Activated gamma-delta T cell treated with Interleukin-2 at 50 U/mL for 16 hours (primary cell): ENCODE measurements at places on chromosomes 2 and 18.

- no peak for DNase-seq
Measured at GRCh38 chr2:191249156-191249813, 4.1 kb downstream of the MYO1B start.

- DNase-seq = no peak
Measured at GRCh38 chr2:152950126-152950525, 231.7 kb downstream of the ARL6IP6 start.

DNA sequence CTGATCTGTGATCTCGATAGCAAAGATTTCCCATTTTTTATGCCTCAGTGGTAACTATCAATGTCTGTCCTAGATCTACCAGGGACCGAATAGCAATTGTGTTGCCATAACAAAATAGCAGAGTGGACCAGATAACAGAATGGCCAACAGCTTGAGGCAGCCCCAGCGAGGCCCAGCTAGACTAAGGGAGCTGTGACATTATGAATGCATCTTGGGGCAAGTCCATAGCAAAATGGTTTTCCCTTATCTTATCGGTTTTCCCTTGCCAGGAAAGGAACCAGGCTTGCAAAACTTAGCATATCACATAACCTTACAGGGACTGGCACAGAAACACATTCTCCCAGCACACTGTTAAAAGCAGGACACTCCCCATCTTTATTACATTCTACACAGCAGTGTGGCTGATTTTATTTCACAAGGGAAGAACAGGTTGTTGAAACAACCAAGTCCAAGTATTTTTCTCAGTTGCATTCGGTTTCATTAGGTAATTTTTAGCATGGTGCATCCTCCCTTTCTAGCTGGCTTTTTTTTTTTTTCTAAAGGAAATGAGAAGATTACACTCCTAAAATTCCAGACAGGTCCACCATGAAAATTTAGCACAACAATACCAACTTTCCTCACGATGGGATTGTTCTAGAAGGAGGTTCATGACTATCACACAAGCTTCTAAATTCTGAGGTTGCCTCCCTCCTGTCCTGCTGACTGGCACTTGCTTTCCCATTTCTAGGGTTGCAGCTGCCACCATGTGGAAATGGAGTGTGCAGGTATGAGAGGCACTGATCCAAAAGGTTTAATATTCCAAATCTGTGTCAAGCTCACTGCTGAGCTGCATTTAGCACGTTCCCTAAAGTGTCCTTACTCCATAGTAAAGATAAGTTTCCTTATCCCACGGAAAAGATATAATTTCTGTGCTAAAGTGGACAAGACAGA is 97.0 kb upstream of the SLC35G4 start:
- DNase-seq = no peak

- DNase-seq = no peak
Measured at GRCh38 chr2:122750808-122751207, 995.4 kb downstream of the TSN start.

GRCh38 chr18:69574401-69574800 is 173.7 kb downstream of the DOK6 start:
- no peak for DNase-seq
